ENCODE measurements at places on chromosomes 4 and X.
A peak's percentile ranks its signal among the peaks of the same experiment; 100 is the strongest.

DNA sequence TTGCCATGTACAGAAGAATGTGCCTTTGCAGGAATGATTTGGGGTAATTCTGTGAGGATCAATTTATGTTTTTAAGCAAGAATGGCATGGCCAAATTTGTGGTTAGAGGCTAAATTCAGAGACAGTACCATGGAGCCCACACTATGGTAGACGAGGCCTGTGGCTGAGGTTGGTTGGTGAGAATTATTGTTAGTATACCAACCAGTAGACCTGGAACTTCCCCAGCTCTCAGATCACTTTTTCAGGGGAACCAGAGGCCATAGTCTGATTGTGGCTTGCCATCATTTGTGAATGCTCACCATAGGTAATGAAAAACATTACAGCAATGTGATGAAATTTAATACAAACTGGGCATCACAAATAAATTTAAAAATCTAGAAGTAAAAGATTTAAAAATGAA is 56.3 kb downstream of the SHISA3 start:
- no peak for DNase-seq

DNA sequence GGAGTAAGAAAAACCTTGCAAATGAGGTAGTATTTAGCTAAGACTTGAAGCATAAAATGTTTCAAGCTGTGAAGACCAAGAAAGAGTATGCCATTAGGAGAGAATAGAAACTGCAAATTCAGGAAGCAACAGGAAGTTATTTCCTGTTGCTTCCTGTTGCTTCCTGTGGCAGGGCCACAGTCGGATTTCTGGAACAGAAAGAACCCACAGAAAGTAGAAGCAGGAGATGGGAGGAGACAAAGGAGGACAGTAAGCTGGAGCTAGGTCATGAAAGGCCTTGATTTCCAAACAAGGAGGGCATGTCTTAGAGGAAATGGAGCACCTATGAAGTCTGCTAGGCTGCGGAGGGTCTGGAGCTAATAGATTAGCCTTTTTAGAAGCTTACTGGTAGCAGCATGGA is 17.2 kb downstream of the ASB11 start:
- no peak for DNase-seq

GRCh38 chrX:65874765-65875164 is 165.1 kb downstream of the VSIG4 start:
- no peak for DNase-seq

GRCh38 chrX:134760650-134761049 is 102.4 kb upstream of the PLAC1 start:
- DNase-seq = no peak

- DNase-seq = no peak
Observed at GRCh38 chr4:128663325-128663724, 146.2 kb upstream of the JADE1 start.

DNA sequence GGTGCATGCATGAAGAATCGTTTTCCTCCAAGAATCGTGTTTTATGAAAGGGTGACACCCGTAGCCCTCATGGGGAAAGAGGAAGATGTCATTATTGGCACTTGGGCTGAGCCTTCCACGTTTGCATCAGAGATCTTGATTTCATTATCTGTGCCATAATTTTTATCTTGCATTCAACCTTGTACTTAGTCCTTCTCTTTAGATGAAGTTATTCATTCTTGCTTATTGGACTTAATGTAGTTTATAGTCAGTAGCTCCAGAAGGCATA is 66.8 kb downstream of the GAB1 start:
- no peak for DNase-seq

DNA sequence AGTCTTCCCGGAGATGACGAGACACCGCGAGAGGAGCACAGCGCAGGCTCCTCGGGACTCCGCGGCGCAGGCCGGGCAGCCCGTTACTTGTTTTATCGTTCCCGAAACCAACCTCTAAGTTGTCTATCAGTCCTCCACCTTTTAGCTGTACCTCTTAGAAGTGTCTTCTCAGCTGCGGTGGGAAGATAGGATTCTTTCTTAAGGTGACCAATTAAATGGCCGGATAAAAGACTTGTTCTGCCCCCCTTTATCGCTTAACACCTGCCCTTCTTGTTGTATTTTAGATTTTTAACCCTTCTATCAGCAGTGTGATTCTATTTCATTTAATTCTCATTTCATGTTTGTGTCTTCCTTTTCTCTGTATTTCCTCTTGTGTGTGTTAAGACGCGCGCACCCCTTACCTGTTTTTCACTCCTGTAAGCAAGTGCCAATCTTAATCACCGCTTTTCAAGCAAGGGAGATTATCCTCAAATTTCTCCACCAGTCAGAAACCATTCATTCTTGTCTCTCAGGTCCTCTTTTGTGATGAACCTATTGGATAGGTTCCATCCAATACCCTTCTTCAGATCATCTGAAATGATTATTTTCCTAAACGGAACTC is at the start of gene SLC9B2:
Gene SLC9B2 (minus strand): TSS at position 15 of the 601 bp plus-strand sequence. CDS start 9,211 bp downstream, outside the sequence.
- DNase-seq = no peak

GRCh38 chr4:153616006-153616555 is 68.0 kb upstream of the TLR2 start:
- DNase-seq = no peak

DNA sequence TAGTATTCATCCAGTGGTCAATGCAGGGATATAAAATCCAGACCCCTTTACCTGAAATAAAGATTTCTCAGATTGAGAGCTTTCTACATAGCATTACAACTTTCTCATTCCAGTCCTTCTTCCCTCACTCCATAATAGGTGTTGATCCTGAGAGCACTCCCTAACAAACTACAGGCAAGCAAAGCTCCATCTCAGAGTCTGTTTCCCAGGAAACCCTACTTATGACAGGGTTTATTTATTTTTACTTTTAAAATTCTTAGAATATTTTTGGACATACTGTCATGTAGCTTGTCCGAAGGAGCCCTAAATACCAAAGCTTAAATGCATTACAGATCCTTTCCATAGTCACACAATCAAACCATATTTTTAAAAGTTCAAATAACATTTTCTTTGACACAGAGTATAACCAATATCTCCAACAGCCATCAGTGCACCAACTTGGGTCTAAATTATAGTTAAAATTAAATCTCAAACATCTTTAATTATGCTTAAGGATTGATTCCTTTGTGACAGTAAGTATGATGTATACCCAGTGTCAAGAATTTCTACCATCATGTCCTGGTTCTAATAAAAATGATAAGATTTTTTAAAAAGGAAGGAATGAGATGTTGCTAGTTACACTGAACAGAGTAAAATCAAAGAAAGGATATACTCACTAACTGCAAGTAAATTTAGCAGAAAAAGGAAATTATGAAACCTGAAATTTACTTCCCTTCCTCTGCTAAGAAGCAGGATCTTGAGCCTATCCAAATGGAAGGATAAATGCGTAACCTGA is 580.4 kb upstream of the ADGRL3 start:
- DNase-seq = no peak

DNA sequence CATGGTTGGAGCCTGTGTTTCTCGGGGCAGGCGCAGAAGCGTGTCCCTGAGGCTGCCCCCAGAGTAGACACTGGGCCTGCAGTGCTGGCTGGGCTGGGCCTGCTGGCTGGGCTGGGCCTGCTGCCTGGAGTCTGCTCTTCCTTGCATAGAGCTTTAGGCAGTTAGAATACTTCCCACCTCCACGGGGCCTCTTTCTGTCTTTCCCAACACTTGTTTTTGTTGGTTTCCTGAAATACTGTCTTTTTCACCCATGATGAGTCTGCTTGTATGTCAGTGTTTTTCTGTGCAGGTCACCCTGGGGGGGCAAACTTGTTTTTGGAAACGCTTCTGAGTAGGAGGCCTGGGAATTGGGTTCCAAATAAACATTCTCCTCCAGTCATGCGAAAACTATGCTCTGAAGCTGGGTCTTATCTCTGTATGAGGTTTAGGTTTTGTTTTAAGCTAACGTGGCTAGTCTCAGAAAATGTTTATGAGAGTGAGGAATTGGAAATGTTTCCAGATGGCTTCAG is 32.2 kb downstream of the TRMT44 start:
- peak; percentile 91 for DNase-seq

DNA sequence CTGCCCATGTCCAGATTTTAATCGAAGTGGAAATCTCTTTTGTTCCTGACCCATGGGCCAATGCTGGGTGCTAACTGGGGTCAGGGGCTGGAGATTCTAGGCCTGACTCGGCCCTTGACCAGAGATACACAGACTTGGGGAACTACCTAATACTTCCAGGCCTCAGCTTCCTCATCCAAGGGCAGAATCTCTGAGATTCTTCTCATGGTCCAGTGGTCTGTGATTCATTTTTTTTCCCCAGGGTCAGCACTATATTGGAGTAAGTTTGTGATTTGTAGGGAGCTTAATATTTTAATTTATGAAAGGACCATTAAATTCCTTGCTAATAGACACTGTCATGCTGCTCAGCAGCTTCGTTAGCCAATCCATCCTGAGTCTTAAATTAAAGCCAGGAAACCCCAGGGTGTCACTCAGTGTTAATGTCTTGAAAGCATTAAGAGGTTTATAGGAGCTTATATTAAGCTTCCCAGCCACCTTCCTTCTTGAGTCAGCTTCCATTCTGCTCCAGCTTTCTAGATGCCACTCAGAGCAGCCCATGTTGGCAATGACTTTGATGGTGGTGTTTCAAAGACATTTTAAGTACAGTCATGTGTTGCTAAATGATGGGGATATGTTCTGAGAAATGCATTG is 27.0 kb upstream of the PROM1 start:
- DNase-seq = no peak

- DNase-seq = no peak
Observed at GRCh38 chrX:46184749-46185148, 360.5 kb downstream of the ZNF674 start.

DNA sequence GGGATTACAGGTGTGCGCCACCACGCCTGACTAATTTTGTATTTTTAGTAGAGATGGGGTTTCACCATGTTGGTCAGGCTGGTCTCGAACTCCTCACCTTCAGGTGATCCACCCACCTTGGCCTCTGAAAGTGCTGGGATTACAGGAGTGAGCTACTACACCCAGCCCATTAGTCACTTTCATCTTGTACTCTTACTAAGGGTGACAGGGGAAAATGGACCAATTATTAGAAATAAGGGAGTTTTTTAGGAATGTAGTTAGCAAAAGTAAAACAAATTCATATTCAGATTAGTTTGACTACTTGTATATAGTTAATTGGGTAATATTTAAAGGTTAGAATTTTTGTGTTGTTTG is 26.1 kb downstream of the SMARCA5 start:
- no peak for DNase-seq

DNA sequence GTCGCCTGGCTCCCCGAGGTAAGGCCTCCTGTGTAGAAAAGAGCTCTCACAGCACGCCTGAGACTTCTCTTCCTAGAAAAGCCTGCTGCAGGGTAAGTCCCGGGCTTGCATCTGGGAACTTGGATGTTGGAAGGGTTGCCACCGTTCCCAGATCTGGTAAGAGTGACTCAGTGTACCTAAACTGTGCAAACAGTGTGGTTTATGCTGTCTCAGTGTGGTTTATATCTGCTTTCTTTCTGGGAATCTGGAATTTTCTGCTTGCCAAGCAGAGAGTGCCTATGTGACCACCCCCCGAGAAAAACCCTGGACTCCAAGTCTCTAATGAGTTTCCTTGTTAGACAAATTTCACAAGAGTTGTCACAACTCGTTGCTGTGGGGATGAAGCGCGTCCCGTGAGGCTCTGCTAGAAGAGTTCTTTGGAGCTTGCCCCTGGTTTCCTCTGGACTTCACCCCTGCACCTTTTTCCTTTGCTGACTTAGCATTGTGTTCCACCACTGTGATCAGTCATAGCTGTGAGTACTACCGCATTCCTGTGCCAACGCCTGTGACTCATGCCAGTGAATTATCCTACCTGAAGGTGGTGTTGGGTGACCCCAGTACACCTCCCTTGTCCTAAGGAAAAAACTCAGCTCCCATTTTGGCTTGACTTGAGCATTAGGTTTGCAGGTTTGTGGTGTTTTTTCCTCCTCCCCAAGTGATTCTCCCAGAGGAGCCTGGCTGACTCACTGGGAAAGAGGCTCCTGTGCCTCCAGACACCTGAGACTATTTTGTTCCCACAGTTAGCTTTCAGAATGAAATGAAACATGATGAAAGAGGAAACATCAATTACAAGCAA is 14.5 kb downstream of the SLC2A9 start:
- DNase-seq = no peak

DNA sequence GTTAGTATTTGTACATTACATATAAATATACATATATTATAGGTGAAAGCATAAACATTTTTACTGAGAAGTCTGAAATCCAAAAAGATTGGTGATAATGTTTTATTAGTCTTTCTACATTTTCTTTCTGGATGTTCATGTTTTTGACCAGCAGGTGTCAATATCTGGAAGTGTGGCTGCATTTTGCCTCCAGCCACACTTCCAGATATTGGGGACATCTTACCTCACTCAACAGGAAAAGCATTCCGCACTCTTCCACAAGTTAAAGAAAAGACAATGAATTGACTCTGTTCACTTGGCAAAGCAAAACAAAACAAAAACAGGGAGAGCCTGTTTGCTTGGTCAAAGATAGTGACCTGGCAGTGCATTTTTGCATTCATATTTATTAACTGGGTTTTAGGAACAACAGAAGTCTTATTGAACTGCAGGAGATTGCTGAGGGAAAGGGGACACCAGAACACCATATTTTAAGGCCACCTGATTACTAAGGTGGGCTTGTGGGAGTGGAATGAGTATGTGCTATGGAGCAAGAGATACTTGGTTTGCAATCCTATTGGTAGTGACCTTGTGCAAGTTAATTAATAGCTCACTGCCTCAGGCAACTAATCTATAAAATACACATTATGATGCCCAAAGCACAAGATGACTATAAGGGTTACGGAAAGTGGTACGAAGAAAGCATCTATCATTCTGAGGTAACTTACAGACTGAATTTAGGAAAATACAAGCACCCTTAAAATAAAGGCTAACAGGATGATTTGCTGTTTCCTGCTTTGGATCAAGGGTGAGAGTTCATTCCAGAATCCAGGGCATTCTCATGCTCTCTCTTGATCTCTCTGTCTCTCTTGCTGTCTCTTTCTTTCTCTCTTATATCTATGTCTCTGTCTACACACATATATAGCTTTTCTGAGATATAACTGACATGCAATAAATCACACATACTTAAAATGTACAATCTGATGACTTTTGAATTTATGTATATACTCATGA is 389.9 kb upstream of the EMCN start:
- DNase-seq = no peak

- DNase-seq = no peak
Observed at GRCh38 chrX:151675121-151675746, 20.0 kb upstream of the PRRG3 start.

DNA sequence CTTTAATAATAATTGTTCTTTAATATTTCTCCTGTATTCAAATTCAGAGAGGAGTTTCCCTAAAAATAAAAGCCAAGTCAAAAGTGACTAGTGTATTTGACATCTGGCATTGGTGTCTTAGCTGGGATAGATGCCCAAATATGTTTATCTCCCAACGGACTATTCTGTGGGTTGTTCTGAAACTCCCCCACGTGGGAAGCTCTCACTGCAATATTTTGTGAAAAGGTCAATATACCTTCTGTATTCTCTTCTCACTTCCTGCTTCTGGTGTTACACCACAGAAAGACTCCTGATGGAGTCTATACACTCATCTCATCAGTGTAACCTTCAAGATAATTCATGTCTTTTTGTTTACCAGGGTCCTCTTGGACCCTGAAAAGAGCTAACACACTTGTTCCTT is 2052.8 kb upstream of the TENM3 start:
- no peak for DNase-seq

GRCh38 chrX:141989815-141990214 is 86.1 kb downstream of the MAGEC1 start:
- no peak for DNase-seq

- no peak for DNase-seq
Observed at GRCh38 chr4:185559915-185560281, 24.6 kb upstream of the PDLIM3 start.
